ENCODE measurements at places on chromosomes 7 and 10. TPM values are rescaled to one million over a fixed set of nuclear protein-coding genes. Genes with fewer than 3 reads are reported as not detected.

- no peak for DNase-seq
Observed at GRCh38 chr7:101166909-101167644, 1.7 kb upstream of the VGF start.

- DNase-seq, result no peak
Observed at GRCh38 chr7:157416011-157416410, 79.2 kb downstream of the DNAJB6 start.

DNA sequence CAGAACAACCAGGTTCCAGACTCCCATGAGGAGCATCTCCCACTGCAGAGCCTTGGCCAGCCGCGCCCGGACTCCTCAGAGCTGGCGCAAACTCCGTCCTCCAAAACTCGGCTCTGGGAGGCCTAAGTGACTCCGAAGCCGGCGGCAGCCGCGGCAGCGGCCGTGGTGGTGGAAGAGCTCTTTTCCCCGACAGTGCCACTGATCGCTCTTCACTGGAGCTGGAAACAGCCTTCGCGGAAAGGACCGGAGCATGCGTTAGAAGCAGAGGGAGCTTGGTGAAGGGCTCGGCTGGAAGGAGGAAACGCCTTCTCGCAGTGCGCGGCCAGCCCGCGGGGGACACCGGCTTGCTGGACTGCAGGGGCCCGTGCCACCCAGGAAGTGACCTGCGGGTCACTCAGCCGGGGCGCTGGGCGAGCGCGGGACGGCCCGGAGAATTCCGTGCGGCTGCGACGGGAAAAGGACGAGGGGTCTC is 5.0 kb upstream of the HOXA13 start:
- peak; percentile 61 for DNase-seq

- DNase-seq, result no peak
Observed at GRCh38 chr7:14430926-14431325, 441.5 kb upstream of the ETV1 start.

DNA sequence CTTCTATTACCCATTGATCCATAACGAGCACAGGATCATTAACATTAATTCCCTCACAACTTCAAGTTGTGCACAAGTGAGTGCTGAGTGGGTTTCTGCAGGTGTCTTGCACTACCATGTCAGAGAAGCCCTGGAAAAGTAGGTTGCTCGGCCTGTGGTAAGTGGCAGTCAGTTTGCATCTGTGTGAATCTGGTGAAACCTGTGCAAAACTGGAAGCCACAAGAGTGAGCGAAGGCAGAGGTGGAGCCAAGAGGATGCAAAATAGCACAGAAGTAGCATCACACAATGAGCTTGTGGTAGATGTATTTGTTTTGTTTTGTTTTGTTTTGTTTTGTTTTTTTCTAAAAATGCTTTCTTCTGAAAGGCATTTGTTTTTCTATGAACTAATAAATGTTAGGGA is 181.5 kb downstream of the THSD7A start:
- no peak for DNase-seq

- DNase-seq, result no peak
Observed at GRCh38 chr7:68503400-68503799, 1094.9 kb upstream of the AUTS2 start.

GRCh38 chr7:38257350-38257677 is 16.1 kb downstream of the TARP start:
- no peak for DNase-seq

DNA sequence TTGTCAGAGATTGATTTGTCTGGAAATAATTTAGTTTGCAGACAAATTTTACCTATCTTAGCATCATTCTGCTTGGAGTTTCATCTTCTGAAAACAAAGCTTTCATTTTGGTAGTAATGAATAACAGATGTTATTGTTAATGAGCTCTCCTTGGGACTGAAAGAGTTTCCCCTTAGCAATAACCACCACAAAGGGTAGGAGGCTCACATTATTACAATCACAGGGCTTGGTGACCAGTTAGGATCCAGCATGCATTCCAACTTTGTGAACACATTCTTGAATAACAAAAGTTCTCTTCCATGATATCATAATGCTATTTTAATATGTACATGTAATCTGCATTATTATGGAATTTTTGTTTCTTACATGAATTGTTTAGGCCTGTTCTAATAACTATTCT is 148.8 kb upstream of the VWC2 start:
- DNase-seq, result no peak

DNA sequence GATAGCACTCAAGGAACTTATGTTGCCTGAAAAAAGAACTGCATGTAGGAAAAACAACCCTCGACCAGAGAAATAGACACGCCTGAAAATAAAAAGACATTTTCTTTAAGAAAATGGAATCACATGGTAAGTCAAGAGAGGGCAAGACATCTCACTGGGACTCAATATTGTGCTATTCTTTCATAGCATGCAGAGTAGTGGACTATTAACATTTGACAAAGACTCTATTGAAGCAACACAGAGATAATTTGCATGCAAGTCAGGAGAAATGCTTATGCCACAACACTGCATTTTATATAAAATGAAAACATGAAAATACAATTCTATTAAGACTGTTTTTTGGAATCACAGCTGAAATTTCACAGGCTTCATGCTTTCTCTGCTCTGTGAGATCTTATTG is 77.9 kb upstream of the RHOBTB1 start:
- DNase-seq, result no peak

The GRID1 gene
- total RNA-seq, result 0.15 TPM

The SEMA3E gene
- total RNA-seq, result 1.9 TPM

DNA sequence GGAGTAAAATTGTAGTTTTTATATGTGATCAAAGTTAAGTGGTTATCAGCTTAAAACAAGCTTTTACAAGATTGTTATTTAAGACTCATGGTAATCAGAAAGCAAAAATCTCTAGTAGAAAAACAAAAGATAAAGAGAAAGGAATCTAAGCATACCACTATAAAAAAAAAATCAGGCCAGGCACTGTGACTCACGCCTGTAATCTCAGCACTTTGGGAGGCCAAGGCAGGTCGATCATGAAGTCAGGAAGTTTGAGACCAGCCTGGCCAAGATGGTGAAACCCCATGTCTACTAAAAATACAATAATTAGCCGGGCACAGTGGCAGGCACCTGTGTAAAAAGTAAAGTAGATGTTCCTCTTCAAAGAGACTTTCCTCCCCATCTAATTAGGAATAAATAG is 265.9 kb upstream of the NRP1 start:
- no peak for DNase-seq

DNA sequence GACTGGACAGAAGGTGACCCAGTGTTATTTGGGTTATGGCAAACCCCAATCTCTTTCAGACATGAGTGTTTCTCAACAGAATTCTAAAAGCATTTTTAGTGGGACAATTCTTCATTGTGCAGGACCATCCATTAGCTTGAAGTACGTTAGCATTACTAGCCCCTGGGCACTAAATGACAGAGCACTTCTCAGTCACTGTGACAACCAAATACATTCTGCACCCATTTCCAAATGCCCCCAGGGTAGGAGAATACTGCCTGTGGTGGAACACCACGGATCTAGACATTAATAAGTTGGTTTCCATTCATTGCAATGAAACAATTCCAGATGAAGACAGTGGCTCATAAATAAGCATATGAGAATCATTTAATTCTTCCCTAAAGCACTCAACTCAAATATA is 102.4 kb upstream of the FRMD4A start:
- no peak for DNase-seq

The UCN3 gene
- not detected for total RNA-seq

GRCh38 chr7:94655848-94656657 is at the start of gene SGCE:
SGCE (minus strand) TSS chr7:94656133; CDS start chr7:94656098, 35 bp downstream.
- DNase-seq, result peak; percentile 91

GRCh38 chr7:134943785-134944400 is 42.4 kb upstream of the AGBL3 start:
- DNase-seq, result no peak

DNA sequence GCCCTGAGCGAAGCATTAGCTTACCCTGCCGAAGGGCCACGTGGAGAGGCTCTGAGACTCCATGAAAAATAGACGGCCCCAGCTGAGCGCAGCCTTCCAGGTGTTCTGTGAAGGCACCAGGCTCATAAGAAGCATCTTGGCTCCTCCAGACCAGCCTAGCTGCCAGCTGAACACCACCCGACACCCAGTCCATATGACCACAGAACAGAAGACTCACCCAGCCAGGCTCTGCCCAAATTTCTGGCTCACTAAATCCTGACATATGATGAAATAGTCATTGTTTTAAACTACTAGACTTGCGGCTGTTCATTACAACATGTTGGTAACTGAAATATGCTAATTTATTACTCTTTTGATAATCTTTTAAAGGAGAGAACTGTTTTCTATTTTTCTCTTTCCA is 99.5 kb upstream of the ABI1 start:
- no peak for DNase-seq

The KCNH2 gene
- 7.7 TPM for total RNA-seq

GRCh38 chr7:121069346-121070100 is 81.0 kb downstream of the CPED1 start:
- no peak for DNase-seq

Data from H1 (cell line).